ENCODE measurements at places on chromosomes 1 and 21.

DNA sequence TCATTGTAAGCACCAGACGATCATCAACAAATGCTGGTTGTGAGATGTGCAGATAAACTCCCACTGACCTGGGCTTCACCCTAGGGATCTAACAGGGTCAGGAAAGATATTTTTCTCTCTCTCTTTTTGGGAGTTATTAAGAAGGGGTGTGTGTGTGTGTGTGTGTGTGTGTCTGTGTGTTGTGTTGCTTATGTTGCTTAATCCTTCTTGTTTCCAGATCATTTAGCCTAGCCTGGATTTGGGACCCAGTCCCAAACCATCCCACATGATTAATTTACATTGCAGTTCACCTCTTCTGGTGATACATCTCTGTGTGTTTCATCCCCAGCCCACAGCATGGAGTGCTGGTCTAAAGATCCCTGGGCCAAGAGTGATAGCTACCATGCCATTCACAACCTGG, 122.8 kb upstream of the IPO9 start:
- no peak for DNase-seq

- no peak for DNase-seq
Observed at GRCh38 chr1:234674218-234674815, 64.3 kb upstream of the IRF2BP2 start.

DNA sequence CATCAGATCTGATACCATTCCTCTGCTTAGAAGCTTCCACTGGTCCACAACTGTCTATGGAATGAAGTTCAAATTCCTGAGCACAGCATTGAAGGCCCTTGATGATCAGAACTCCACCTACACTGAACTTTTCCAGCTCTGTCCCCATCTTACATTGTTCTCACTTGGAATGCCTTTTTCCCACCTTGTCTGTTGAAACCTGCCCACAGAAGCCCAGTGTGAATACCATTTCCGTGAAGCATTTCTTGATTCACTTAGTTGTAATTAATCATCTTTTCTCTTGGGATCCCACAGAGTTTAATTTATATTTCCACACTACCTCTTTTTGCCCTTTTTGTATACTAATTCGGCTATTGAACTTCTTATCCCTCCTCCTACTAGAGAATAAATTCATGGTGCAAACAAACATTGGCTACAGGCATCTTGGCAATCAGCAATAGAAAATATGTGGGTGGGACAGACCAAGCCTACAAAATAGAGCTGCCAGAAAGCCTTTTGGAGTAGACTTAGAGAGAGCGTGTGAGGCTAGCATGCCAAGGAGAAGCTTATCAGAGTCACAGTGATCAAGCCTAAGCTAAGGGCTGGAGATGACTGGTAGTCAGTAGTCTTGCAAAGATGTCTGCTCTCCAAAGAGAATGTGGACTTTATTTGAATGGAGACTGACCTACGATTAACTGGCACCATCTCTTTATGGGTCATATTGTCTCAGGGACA, 26.1 kb downstream of the NHLH2 start:
- no peak for DNase-seq

GRCh38 chr1:183198463-183198862, 12.4 kb downstream of the LAMC2 start:
- peak; percentile 56 for DNase-seq

DNA sequence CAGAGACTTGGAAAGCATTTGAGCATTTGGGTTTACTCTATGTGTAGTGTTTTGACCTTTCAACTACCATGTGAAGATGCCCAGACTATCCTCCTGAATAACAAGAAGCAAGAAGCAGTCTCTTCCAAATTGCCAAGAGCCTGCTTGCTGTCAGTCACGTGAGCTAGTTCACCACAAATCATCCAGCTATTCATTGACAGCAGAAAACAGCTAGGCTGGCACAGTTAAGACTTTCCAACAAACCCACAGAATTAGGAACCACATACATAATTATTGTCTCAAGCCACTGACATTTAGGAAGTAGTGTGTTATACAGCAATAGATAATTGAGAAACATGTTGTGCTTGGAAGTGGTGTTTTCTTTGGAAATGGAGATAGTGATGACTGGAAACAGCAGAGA, 1652.0 kb downstream of the NCAM2 start:
- no peak for DNase-seq

- DNase-seq, result no peak
Observed at GRCh38 chr1:159765806-159766205, 15.0 kb upstream of the DUSP23 start.

DNA sequence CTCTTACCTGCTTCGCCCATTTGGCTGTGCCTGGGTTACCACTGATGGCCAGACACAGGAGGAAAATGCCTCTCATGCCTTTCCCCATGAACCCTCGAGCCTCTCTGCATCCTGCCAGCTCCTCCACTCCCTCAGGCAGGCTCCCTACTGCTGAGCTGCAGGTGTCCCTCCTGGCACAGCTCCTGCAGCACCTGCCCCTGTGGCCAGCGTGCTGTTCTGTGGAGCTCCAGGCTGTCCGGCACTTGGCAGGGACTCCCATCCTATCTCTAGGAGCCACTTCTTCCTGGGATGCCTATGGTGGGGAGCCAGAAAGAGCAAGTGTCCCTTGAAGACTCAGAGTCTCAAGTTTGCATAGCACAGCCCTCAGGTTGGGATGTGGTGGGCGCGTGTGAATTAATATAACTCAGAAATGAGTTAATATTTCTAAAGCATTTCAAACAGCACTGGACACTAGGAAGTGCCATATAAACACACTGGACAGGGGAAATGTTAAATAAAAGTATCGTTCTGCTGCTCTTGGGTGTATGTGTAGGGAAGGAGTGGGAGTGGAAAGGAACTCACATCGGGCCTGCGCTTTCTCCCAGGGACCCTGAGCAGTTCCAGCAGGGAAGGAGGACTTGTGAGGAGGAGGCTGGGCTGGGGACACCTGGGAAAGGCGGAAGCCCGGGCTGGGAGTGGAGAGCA, 2.7 kb downstream of the LRRC71 start:
- no peak for DNase-seq

DNA sequence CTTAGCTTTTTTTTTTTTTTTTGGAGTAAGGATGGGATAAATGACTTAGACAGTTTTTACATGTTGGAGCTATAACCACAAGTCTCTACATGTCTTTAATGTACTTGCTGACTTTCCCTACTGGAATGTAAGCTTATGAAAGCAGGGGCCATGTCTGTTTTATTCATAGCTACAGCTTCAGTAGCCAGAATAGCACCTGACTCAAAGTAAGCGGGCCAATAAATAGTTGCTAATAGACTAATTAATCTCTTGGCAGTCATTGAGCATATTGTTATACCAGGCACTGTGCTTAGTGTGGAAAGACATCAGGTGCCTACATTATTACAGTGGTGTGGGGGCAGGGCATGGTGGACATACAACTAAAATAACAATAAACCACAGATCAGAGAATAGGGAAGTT, 84.4 kb upstream of the HOOK1 start:
- DNase-seq, result no peak

- DNase-seq, result no peak
Observed at GRCh38 chr1:233114159-233114558, 163.7 kb downstream of the NTPCR start.

DNA sequence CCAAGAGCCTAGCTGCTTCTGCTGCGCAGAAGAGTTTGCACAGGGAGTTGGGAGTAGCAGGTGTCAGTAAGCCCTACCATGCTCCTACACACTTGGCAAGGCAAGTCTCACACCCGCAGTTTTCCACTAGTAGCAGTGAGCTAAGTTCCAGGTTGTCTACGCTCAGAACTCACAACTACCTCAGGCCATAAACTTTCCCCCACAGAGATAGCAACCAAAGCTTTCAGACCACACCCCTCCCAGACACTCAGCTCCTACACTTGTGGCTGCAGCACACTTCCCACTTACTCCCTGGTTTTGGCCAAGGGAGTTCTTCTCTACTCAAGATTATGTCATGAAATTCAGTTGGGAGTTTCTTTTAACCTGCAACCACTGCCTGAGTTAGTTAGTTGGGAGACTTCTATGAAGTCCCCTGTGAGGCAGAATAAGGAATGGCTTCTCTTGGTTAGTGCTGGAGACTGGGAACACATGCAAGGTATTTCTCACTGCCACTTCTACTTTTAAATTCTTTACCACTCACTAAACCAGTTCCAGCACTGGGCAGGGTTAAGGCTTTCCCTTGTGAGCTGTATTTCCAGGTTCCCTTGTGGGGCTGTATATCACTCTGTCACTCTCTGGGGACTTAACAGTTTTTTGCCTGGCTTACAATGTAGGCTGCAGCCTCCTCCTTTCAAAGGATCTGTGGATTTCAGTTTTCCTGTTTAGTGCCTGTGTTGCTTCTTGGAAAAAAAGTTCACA, 18.3 kb upstream of the MAB21L3 start:
- DNase-seq, result no peak

GRCh38 chr1:55530749-55531478, 315.8 kb upstream of the USP24 start:
- DNase-seq, result no peak

GRCh38 chr1:241167121-241167630, 189.8 kb downstream of the RGS7 start:
- no peak for DNase-seq

GRCh38 chr1:185373813-185374529, 56.9 kb upstream of the IVNS1ABP start:
- no peak for DNase-seq

GRCh38 chr1:22875841-22876240, 96.8 kb downstream of the LACTBL1 start:
- no peak for DNase-seq

- no peak for DNase-seq
Observed at GRCh38 chr1:59570524-59570923, 244.2 kb upstream of the HOOK1 start.

DNA sequence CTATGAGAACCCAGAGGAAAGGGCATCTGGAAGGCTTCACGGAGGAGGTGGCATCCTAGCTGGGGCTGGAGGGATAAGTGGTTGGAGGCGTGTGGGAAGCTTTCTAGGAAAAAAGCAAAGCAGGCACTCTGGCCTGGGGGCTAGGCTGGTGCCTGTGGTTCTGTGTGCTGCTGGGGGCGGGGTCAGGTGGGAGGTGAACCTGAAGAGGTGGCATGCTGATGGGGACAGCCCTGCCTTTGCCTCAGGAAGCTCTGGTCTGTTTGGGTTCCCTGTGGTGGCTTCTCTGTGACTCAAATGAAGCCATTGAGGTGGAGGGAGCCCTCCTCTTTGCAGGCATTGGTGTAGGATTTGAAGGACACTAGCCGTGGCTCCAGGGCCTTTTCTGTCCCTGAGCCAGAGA, 221.6 kb upstream of the POU3F1 start:
- DNase-seq, result no peak

DNA sequence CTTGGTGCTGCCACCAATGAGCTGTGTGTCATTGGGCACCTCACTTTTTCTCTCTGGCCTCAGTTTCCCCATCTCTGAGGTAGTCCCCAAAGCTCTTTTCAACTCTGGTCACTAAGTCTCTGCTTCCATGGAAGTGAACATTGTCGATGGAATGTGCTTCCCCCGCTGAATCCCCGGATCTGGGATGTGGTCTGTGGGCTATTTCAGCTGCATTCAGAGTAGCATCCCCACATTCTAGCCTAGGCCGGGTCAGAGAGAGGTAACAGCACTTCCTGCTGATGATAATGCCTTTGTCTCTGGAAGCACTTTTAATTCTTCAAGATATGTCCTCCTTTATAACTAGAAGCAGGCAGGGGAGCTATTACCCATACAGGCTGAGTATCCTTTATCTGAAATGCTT, 29.8 kb downstream of the RASSF5 start:
- no peak for DNase-seq

DNA sequence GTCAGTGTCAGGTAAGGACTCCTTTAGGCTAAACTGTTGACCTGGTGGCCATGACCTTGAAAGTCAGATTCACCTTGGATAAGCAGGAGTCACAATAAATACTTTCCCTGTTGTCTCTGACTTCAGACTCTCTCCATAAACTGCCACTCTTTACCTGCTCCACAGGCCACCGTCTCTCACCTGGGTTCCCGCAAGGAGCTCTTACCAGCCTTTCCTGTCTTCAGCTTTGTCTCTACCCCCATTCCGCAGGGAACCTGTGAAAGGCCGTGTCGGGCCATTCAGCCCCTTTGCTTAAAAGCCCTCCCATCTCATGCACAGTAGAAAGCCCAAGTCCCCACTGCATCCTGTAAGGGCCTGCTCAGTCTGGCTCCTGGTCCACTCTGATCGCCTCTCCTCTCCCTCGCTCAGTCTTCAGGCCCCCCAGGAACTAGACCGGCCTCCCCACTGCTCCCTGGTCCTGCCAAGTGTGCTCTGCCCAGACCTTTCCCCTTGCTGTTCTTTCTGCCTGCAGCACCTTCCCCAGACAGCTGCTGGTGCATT, 79.5 kb downstream of the ACTL8 start:
- no peak for DNase-seq

- peak; percentile 78 for DNase-seq
Observed at GRCh38 chr1:93591676-93592550, 89.7 kb downstream of the BCAR3 start.

- no peak for DNase-seq
Observed at GRCh38 chr1:47761201-47761930, 235.8 kb downstream of the TRABD2B start.

DNA sequence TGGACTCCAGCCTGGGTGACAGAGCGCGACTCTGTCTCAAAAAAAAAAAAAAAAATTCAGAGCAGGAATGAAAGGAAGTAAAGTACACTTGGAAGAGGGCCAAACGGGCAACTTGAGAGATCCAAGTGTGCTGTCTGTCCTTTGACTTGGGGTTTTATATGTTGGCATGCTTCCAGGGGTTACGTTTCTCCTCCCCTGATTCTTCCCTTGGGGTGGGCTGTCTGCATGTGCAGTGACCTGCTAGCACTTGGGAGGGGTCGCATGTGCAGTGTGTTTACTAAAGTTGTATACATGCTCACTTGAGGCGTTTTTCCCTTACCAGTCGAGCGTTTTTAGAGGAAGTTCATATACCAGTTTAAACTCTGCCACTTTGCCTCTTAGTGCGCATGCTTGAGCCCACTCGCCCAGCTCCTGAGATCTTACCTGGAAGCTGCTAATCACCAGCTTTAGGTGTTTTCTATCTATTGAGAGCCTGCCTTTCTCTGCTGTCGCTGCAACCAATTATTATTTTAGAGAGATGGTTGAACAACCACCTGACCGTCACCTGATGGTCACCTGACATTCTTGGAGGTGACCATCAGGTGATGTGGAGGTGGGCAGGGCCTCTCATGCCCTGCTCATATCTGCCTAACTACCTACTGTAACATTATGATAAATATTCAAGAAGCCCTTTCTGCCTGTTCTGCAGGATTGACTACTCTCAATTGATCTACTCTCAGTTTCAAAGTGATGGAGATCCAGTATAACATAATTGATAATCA, 140.1 kb downstream of the MACF1 start:
- DNase-seq, result no peak

- DNase-seq, result no peak
Observed at GRCh38 chr1:201758499-201759050, 70.4 kb upstream of the IPO9 start.

GRCh38 chr1:234971586-234972297, 156.9 kb downstream of the TOMM20 start:
- no peak for DNase-seq
